ENCODE measurements at places on chromosomes 5 and 9.

DNA sequence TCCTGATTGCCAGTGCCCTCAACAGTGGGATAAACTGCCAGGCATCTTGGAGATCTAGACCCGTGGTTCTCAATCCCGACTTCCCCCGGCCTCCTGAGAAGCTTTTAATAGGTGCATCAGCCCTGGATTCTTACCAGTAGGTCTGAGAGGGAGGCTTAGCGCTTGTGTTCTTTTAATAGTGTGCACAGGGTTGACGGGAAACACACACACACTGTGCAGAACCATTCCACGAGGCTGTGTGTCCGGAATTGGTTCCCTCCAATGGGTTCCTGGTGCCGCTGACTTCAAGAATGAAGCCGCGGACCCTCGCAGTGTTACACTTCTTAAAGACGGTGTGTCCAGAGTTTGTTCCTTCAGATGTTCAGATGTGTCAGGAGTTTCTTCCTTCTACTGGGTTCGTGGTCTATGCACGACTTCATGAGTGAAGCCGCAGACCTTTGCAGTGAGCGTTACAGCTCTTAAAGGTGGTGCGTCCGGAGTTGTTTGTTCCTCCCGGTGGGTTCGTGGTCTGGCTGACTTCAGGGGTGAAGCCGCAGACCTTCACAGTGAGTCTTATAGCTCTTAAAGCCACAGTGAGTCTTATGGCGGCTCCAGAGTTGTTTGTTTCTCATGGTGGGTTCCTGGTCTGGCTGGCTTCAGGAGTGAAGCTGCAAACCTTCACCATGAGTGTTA is 46.6 kb upstream of the PRSS3 start:
- DNase-seq, result no peak

- DNase-seq, result no peak
Observed at GRCh38 chr5:68028131-68028727, 187.3 kb upstream of the PIK3R1 start.

DNA sequence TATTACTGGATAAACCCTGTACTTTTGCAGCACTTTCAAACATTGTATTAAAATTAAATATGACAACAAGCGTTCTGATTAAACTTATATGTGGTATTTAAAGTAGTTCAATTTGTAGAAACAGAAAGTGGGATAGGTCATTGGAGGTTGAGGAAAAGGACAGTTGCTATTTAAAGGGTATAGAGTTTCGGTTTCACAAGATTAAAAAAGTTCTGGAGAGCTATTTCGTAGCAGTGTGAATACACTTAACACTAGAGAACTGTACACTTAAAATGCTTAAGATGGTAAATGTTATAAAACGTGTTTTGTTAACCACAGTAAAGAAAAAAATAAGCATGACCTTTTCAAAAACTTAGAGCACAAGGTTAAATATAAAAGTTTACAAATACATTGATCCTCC is 382.1 kb downstream of the BRINP1 start:
- DNase-seq, result no peak

GRCh38 chr5:148910686-148911361 is 84.4 kb downstream of the ADRB2 start:
- no peak for DNase-seq

DNA sequence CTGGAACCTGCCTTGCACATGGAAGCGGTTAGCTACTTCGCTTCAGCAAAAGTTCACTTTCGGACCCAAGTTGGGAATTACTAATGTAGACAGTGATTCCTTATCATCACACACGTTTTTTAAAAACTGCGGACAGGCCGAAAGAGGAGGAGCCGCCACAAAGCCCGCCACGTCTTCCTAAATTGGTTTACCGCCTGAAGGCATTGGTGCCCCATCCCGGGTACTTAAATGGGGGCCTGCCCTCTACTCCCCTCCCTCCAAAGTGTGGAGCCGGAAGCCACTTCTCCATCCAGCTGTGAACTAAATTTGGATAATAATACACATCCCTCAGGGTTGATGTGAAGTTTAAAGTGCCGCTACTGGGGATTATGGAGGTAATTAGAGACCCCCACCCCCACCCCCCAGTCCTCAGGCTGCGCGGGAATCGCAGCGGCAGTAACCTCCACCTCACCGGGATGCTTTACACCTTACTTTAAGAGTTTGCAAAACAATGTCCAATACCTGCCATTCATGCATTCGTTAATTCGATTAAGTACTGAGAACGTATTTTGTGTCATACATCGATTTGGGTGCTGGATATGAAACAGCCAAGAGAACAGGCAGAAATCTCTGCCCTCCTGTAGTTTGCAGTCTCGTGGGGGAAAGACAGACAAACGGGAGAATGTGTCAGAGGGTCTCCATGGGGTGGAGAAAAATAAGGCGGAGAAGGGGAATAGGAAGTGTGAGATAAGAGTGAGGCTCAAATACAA is 937 bp upstream of the MACROH2A1 start:
- DNase-seq, result no peak

DNA sequence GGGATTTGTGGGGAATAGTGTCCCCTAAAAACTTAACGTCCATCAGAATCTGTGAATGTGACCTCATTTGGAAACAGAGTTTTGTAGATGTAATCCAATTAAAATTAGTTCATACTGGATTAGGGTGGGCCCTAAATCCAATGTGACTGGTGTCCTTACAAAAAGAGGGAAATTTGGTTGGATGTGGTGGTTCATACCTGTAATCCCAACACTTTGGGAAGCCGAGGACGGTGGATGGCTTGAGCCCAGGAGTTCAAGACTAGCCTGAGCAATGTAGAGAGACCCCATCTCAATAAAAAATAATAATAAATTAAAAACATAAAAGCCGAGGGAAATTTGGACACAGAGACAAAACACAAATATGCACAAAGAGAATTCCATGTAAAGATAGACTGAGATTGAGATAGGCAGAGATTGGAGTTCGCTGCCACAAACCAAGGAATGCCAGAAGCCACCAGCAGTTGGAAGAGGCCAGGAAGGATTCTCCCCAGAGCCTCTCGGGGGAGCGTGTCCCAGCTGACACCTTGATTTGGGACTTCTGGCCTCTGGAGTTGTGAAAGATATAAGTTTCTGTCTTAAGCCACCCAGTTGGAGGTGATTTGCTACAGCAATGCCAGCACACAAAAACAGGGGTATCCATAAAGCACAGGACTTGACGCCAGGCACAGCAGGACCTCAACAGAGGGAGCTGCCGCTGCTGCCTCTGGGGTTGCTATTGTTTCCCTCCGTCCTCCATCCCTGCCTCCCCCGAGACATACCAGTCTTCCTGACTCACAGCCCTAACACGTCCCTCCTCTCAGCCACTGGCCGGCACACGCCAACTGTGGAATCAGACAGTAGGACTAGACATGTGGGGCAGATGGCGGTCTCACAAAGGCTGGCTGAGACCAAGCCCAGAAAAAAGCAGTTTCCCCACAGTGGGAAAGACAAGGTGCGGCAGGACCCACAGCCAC is 73.8 kb upstream of the IL17B start:
- DNase-seq, result no peak

GRCh38 chr9:98951967-98952366 is 8.3 kb downstream of the COL15A1 start:
- DNase-seq, result no peak

DNA sequence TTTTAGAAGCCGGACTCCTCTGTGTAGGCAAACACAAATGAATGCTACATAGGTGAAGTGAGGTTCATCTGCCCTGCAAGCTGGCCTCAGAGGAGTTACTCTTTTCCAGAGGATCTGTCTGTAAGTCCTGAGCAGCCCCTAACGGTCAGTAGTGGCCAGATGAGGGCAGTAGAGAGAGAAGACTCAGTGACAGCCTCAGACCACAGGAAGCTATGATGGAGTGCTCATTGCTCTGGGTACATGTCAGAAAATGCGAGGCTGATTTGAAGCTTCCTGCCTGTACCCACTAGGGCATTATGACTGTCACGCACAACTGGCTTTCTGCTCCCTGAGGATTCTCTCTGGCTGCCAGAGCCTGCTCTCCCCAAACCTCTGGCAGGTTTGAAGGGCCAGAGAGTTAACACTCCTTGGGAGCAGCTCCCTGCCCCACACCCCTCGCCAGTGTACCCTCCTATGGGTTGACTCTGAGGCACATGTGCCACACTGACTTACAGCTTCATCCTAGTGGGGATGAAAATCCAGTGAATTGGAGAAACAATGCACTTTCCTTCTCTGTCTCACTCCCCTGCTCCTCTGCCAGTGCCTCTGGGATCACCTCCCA is 141.5 kb downstream of the GABRG2 start:
- DNase-seq, result no peak

- no peak for DNase-seq
Observed at GRCh38 chr5:77266291-77266690, 55.8 kb downstream of the PDE8B start.

GRCh38 chr5:180052211-180052818 is 19.2 kb downstream of the RNF130 start:
- no peak for DNase-seq

- DNase-seq, result no peak
Observed at GRCh38 chr9:114722937-114723620, 41.1 kb upstream of the TEX48 start.

GRCh38 chr5:173901705-173902104 is 13.6 kb downstream of the CPEB4 start:
- no peak for DNase-seq

All from NCI-H2081 treated with DMSO at 0.1 percent for 48 hours (cell line).